ENCODE measurements at places on chromosomes 16 and 17. TPM values are rescaled to one million over a fixed set of nuclear protein-coding genes. Genes with fewer than 3 reads are reported as not detected.

CCL8 gene
- total RNA-seq, result not detected

DNA sequence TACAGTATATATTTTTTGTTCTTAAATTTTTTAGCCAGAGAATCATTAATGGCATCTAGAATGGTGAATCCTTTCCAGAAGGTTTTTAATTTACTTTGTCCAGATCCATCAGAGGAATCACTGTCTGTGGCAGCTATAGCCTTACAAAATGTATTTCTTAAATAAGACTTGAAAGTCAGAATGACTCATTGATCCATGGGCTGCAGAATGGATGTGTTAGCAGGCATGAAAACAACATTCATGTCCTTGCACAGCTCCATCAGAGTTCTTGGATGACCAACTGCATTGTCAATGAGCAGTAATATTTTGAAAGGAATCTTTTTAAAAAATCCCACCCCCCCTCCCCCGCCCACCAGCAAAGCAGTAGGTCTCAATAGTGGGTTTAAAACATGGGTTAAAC, 51.4 kb downstream of the CACNG1 start:
- no peaks in the 10 kb centered on the region for H3K27me3 ChIP-seq
- H3K27ac ChIP-seq, result no peak overlapping the region
- no peaks in the 10 kb centered on the region for H3K4me1 ChIP-seq
- H3K36me3 ChIP-seq, result 0 out of 2 replicates have a peak, but pooled peaks cover under 1% of the 10 kb centered on the region

DNA sequence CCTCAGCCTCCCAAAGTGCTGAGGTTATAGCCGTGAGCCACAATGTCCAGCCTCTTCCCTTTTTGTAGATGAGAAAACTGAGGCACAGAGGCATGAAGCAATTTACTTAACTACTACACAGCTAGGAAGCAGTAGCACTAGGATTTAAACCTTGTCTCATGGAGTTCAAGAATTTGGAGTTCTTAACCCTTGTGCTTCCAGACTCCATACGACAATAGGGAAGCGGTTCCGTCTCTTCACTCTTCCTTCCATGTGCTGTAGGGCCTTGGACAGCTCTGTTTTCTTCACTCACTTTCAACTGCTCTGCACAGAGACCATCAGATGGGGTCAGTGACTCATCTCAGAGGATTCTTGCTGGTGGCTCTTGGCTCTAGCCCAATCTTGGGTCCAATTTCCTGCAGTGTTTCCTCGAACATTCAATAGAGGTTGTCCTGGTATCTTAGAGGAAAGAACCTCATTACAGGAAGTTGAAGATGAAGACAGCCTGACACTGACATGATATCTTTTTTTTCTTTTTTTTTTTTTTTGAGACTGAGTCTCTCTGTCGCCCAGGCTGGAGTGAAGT, 19.3 kb downstream of the ITGAL start:
- no peaks in the 10 kb centered on the region for H3K36me3 ChIP-seq
- no peaks in the 10 kb centered on the region for H3K27me3 ChIP-seq
- no peak overlapping the region for H3K4me3 ChIP-seq
- no peak for DNase-seq
- no peaks in the 10 kb centered on the region for H3K4me1 ChIP-seq
- H3K27ac ChIP-seq, result no peak overlapping the region

GRCh38 chr17:73641826-73642600, 2.2 kb downstream of the SDK2 start:
- peaks cover 16% of the 10 kb centered on the region for H3K27me3 ChIP-seq
- no peak for DNase-seq
- no peaks in the 10 kb centered on the region for H3K36me3 ChIP-seq
- H3K4me3 ChIP-seq, result peak overlapping the region; percentile 21
- H3K4me1 ChIP-seq, result no peaks in the 10 kb centered on the region

DNA sequence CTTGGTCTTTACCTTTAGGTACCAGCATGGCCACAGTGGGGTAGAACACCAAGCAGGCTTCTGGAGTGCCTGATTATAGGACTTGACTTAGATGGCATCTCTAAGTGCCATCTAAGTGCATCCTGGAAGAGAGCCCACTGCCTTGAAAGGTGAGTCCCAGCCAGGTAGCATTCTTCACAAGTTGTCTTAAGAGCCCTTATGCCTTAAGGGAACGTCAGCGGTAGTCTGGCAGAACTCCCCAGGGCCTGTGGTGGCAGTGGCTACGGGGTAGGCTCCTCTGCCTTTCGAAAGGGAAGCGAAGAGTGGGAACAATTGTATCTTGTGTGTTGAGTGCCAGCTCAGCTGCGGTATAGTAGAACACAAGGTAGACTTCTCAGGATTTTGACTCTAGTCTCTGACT, 549.0 kb downstream of the HS3ST4 start:
- no peak for DNase-seq
- H3K4me1 ChIP-seq, result no peaks in the 10 kb centered on the region
- no peaks in the 10 kb centered on the region for H3K27me3 ChIP-seq
- peaks cover 15% of the 10 kb centered on the region for H3K36me3 ChIP-seq
- no peak overlapping the region for H3K27ac ChIP-seq
- no peak overlapping the region for H3K4me3 ChIP-seq

Measured in H9 (cell line).